ENCODE measurements at places on chromosomes 12 and 14.

GRCh38 chr12:64691795-64692583 lies 67.2 kb downstream of the GNS start:
- peak; percentile 30 for DNase-seq

DNA sequence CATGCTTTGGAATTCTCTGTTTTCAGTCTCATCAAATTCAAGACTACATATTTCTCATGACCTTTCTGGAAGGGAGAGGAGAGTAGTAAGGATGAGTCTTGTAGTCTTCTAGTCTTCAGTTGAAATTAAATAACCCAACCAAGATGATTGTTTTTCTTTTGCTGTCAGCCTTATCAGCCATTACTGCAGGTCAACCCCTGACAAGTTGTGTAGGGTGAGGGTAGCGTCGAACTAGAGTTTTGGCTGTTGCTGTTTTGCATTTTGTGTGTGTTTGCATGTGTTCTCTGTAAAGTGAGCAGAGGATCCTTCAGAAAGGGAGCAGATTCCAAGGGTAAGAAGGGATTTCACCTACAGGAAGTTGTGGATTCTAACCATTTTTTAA lies 28.4 kb downstream of the DIP2B start:
- no peak for DNase-seq

DNA sequence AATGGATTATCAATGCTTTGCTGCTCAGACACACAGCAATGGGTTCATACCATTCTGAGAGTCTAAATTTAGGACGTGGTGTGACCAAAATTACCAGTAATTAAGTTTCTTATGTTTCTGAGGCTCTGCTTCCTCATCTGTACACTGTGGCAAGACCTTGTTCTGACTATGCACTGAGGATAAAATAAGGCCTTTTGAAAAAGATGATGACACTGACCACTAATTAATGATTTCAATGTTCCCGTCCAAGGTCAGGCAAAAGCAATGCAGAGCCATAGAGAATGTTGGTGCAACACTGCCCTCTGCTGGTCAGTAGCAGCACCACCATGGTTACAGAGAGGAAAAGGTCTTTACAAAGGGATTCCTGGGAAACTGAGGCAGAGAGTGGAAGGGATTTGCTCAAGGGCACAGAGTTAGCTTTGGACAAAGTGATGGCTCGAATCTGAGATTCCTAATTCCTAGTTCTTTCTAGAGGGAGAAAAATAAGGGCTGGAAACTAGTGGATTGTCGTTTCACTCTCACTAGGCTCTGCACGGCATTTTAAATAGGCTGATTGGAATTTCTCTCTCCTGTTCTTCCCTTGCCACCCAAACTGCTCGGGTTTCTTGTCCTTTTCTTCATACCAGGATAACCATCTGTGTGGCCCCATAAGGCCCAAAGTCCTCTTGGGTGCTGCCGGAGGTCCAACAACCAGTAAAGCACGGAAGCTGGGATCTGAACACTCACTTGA lies 22.3 kb upstream of the P2RX7 start:
- DNase-seq: peak; percentile 59

GRCh38 chr12:132604151-132604618 lies 6.2 kb downstream of the LRCOL1 start:
- DNase-seq: no peak

DNA sequence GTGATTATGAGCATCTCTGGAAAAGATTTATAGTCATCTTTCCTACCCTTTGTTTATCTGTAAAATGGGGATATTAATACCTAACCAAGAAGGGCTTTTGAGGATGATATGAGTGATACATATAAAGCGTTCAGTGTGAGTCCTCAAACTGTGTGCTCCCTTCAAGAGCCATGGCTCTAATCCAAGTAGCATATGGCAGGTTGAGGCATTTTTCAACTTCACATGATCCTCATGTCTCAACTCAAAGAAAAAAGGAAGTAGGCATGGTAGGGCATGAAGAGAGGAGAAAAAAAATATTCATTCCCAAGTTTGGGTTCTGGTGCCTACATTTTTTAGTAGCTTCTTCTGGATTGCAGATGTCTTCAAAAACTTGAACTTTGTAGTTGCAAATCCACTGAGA lies 286.3 kb upstream of the ATP2B1 start:
- no peak for DNase-seq

DNA sequence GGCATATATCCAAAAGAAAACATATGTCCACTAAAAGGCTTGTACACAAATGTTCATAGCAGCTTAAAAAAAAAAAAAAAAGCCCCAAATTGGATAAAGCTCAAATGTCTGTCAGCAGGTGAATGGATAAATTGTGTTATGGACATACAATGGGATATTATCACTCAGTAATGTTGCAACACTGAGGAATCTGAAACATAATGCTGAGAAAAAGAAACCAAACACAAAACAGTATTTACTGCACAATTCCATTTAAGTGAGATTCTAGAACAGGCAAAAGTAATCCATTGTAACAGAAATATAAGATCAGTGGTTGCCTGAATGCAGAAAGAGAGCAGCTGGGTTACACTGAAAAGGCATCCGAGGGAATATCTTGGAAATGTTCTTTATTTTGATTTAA lies 117.9 kb downstream of the SLC15A5 start:
- no peak for DNase-seq

GRCh38 chr12:120110550-120111501 lies 5.7 kb downstream of the RAB35 start:
- DNase-seq: no peak

- DNase-seq: peak; percentile 61
Measured at GRCh38 chr14:105398726-105399465, 558 bp downstream of the TEX22 start.

- no peak for DNase-seq
Measured at GRCh38 chr14:96623676-96624484, 121.7 kb downstream of the PAPOLA start.

GRCh38 chr14:91363776-91364523 lies 53.7 kb downstream of the CCDC88C start:
- no peak for DNase-seq

- DNase-seq: no peak
Measured at GRCh38 chr12:2057795-2058408, 5.1 kb downstream of the CACNA1C start.

GRCh38 chr12:88866881-88867280 lies 286.6 kb upstream of the KITLG start:
- DNase-seq: no peak

DNA sequence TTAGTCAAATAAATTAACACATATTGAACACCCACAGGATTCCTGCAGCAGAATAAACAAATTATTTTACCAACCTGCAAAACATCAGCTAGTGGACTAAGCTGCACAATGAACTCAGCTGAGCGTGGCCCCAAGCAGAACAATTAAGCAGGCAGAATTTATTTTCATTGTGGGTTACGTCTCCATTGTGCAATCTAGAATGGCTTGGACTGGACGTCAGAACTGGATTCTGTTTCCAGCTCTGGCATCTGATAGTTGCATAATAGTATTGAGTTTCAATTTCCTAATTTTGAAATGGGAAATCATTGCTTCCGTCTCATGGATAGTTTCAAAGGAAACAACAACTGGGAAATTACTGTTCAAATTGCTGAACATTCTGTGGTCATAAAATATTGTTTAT lies 35.5 kb upstream of the RERG start:
- no peak for DNase-seq
